ENCODE measurements at places on chromosomes 6 and 20.

DNA sequence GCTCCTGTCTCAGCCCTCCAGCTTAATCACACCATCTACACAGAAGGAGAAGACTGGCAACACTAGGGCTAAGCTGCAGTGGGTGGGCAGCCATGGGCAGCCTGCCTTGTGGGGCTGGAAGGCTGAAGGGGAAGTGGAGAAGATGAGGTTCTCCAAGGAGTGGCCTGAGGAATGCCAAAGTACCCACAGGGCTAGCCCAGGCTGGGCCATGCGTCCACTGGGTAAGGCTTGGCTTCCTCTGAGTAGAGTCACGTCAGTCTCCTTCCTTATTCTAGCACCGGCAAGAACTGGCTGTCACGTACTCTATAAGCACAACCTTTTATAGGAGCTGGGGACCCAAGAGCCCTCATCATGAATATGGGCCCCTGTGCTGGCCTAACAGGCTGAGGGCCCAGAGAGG, 110.6 kb upstream of the SIRPA start:
- no peak for DNase-seq

GRCh38 chr6:126170978-126171382, 168.9 kb upstream of the CENPW start:
- no peak for DNase-seq

DNA sequence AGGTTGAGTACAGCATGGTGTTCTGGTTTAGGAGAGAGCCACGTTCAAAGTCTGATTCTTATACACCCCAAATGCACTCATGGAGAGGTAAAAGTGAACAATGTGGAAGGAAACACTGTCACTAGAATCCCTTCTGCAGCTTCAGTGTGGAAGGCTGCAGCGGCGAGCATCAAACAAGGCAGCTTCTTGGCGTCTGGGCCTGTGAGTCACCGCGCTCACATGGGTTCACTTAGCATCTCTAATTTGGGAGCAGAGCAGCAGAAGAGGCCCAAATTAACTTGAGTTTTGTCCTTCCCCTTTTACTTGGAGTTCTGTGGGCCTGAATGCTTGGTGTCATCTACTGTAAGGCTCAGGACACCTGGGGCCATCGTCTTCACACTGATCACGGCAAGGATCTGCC, 10.9 kb upstream of the E2F1 start:
- DNase-seq, result no peak

GRCh38 chr20:36390719-36391415, 84.7 kb downstream of the DLGAP4 start:
- no peak for DNase-seq

GRCh38 chr20:49595811-49596561, 28.0 kb upstream of the PTGIS start:
- DNase-seq, result peak; percentile 65

GRCh38 chr20:34825530-34826362, at the start of gene NCOA6:
NCOA6 (minus strand) TSS chr20:34825651; CDS start chr20:34782355, 43,296 bp downstream.
- DNase-seq, result peak; percentile 81

Measured in stimulated activated CD8-positive, alpha-beta memory T cell treated with anti-CD3 and anti-CD28 coated beads, Interleukin-4, amount 100 ng/mL, for 24 hours (primary cell).